Stimulated activated CD4-positive, alpha-beta T cell treated with anti-CD3 and anti-CD28 coated beads, Interleukin-2, amount 100 ng/mL, for 4 hours (primary cell): ENCODE measurements at places on chromosomes 6 and 20.

GRCh38 chr20:52321396-52321795 is 129.8 kb upstream of the ZFP64 start:
- DNase-seq, result no peak

DNA sequence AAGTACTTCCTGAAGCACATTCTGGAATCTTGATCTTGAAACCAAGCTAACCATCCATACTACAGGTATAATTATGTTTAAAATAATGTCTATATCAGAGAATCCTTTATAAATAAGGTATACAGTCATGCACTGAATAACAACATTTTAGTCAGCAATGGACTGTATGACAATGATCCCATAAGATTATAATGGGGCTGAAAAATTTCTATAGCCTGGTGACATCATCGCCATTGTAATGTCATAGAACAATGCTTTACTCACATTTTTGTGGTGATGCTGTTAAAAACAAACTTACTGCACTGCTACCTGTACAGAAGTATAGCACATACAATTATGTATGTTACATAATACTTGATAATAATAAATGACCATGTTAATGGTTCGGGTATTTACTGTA is 31.8 kb downstream of the RNF146 start:
- no peak for DNase-seq

GRCh38 chr6:6806844-6807518 is 218.5 kb downstream of the LY86 start:
- DNase-seq, result no peak

DNA sequence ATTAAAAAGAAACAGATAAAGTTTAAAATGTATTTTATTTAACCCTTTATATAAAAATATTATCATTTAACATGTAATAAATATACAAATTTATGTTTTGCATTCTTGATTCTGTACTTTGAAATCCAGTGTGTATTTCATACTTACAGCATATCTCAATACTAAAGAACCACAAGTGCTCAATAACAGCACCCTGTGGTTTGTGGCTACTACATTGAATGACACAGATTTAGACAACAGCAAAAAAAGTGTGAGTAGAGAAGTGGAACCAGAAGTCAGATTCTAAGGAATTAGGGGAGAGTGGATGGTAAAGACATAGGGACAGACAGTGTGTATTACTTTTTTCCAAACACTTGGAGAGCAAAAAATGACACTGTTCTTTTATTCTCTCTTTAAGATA is 524.5 kb downstream of the BMP2 start:
- no peak for DNase-seq
